ENCODE measurements at places on chromosomes 4 and X. TPM values are rescaled to one million over a fixed set of nuclear protein-coding genes. Genes with fewer than 3 reads are reported as not detected.

DNA sequence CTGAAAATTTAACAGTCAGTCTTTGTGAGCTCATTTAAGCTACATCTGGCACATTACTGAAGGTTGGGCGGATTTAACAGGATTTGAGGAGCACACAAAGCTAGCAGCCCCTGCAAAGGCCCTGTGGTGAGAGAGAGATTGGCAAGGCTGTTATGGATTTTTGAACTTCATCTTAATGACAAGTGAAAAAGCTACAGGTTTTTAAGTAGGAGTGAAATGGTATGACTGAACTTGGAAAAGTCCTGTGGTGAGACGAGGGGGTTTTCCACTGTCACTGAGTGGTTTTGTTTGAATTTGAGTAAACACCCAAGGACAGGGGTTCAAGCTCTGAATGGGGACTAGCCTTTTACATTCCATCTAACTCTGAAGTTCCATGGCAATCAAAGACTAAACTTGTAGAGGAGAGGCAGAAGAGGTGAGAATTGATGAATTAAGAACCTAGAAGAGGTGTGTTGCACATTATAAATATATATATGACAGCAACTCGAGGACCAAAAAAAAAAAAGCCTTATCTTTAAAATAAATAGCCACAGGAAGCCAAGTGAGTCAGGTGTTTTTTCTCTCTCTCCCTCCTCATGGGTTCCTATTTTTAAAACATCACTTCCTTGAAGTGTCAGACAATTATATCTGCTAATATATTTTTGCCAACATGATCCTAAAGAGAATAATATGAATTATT is 47.8 kb upstream of the CLNK start:
- no peak for DNase-seq

- peak; percentile 77 for DNase-seq
These were observed 104.4 kb downstream of the UCHL1 start for GRCh38 chr4:41360921-41361793.

CLNK gene
- total RNA-seq = not detected

TMLHE gene
- total RNA-seq = 30.5 TPM

RAB40AL gene
- total RNA-seq = 2.0 TPM

GRCh38 chrX:119427024-119427794 is 28.1 kb downstream of the SLC25A43 start:
- DNase-seq = no peak

DNA sequence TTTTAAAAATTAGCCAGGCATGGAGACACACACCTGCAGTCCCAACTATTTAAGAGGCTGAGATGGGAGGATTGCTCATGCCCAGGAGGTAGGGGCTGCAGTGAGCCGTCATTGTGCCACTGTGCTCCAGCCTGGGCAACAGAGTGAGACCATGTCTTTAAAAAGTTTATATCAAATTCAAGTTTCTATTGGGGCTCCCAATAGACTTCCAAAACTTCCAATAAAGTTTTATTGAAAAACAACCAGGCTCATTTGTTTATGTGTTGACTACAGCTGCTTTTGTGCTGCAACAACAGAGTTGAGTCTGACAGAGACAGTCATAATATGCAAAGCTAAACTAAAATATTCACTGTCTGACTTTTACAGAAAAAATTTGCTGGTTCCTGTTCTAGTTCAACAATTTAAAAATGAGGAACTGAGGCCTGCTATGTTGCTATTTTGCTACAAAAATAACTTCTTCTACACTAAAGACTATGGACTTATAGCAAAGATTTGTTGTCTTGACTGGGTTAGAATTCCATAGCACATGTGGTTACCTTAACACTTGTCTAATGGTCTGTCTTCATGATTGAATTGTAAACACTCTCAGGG is 63.3 kb upstream of the RELL1 start:
- no peak for DNase-seq
